ENCODE measurements at places on chromosomes 11 and 22.

DNA sequence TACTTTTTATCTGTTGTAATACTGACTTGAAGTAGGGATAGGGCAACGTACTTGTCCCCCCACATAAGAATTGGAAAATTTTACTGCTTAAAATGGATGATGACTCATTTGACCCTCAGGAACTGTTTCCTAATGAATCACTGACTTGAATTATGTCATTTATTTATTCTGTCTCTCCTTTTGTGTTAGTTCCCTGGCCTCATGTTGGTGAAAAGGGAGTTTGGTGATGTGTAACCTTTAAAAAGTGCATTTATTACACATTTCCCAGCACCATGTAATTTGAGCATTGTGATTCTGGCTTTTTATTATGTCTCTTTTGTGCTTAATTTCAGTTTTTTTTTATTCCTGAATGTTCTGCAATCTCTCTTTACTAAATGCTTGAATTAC is 20.3 kb upstream of the PGM2L1 start:
- DNase-seq, result no peak

GRCh38 chr11:101866619-101867491 is 48.0 kb upstream of the CEP126 start:
- DNase-seq, result no peak

GRCh38 chr11:9853929-9854552 is 190.2 kb downstream of the SWAP70 start:
- no peak for DNase-seq

DNA sequence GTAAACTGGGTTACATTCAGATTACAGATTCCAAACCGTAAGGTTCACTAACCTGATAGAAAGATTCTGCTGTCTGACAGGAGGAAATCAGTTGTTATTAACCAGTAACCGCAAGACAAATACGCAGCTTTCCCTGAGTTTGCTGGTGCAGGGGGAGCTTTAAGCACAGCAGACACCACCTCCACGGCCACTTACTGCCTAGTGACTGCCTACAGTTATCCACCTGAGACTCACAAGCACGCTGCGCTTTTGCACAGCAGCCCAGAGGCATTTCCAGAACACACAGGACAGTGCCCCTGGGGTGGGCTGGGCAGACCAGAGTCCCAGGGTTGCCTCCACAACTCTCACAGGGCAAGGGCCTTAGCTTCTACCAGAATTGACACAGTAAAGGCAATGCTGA is 90.9 kb downstream of the CTTN start:
- DNase-seq, result no peak

- DNase-seq, result no peak
Measured at GRCh38 chr22:23246982-23247766, 66.9 kb downstream of the BCR start.

DNA sequence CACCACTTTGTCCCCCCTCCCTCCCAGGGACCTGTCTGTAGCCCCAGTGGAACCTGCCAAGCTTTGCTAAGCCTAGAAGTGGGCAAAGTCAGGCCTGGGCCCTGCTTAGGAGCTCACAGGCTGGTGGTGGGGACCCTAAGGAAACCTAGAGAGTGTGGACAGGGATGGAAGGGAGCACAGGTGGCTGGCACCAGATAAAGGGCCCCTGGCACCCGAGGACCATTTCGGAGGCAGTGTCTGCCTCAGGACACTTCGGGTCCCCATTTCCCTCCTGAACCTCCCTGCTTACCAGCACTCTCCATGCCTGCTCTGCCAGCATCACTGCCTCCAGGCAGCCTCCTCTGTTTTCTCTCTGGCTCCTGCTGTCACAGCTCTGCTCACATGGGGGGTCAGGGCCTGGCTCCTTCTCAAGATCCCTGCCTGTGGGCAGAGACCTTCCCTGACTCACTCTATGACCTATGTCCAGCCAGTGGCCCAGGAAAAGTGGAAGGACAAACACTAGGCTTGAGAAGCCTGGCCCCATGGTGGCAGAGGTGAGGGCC is 13.6 kb upstream of the OMP start:
- DNase-seq, result no peak

GRCh38 chr11:133212201-133212600 is 320.1 kb downstream of the OPCML start:
- DNase-seq, result no peak

- no peak for DNase-seq
Measured at GRCh38 chr11:2277933-2278523, 7.6 kb upstream of the ASCL2 start.

DNA sequence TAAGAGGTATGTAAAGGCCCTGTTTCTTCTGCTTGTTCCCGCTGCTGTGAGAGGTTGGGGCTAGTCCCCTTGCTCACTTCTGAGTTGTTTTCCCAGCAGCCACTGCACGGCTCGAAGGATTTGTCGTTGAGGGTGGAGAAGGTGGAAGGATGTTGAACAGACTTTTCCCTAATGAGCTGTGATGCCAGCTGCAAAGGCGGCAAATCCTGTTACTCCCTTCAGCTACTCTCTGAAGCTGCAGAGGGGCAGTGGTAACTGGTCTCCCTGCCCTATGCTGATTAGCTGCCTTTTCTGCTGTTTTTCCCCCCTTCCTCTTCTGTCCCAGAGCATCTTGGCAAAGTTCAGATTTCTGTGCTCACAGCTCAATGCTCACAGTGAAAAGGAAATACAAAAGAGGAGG is 90.4 kb upstream of the SLC25A18 start:
- no peak for DNase-seq

DNA sequence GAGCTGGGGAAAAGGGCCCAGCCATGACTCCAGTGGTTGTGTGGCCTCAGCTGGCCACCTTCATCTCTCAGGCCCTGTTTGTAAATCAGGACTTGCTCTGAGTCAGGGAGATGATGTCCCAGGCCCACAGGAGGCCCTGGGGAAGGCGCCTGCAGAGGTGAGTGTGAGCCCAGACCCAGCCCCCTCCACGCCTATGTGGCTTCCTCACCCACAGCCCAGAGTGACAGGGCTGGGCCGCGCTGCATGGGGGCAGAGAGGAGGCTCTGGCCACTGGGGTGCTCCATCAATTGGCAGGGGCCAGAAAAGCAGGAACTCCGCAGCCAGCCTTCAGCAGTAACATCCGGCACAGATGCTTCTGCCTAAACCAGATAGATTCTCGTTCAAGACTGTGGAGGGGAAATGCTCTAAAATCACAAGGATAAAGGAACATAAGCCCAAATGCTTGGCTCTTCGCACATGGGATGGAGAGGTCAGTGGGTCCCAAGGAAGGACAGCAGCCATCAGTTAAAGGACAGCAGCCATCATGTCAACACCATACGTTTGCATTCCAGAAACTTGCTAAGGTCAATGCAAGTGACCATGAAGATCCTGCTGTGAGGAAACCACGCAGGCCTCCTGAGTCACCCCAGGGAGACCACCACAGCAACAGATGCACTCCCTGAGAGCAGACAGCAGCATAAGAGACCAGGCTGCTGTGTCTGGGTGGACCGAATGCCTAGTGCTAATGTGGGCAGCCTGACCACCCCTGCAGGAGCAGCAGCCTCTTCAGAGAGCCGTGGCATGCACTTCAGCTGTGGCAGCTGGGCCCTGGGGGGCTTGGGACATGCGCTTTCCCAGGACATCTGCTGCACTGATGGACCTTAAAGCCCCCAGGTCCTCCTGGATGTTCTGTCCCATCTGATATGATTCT is 28.3 kb downstream of the OSBPL5 start:
- DNase-seq, result no peak

DNA sequence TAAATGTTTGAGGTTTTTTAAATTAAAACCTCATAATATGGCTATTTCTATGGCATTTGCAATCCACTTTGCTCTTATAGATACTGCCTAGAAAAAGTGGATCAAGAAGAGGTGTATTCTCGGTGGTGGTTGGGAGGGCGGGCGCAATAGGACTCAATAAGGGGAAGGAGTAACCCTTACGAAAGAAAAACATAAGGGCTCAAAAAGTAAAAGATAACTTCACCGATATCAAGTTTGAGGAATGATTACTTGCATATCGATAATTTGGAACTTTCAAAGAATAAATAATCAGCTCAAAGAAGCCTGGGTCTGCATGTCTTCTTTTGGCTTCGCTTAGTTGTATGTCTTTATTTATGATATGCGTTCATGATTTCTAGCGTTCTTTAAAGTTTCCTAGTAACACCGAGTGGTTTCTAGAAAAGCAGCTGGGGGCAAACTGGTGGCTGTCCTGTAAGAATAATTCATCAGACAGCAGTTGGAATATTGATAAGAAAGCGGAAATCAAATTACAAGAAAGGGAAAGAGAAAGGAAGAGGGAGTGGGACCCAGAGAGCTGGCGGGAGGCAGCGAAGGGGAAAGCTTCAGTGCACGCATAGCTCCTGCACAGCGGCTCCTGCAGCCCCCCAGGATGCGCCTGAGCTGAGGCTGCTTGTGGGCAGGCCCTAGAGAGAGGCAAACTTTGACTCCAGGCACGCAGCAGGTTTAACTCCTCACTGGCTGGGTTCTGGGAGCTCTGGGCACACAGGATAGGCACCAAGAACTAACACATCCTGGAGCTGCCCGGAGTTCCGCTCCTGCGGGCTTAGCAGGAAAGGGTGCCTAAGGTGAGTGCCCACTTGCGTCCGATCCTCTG is 9.1 kb upstream of the FLI1 start:
- DNase-seq, result no peak

DNA sequence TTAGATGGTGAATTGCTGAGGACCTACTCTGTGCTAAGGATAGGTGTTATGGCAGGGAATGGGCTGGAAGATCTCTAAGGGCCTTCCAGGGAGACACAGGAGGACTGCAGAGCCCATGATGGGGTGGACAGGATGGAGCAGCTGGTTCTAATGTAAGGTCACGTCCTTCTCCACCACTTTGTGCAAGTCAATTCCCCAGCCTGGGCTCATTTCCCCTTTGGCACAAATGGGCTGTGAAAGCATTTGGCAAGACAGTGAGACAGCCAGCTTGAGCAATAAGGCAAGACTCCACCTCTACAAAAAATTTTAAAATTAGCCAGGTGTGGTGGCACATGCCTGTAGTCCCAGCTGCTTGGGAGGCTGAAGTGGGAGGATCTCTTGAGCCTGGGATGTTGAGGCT is 81.4 kb upstream of the THY1 start:
- DNase-seq, result no peak

- DNase-seq, result no peak
Measured at GRCh38 chr11:2981130-2981529, 11.0 kb downstream of the NAP1L4 start.

GRCh38 chr11:127651175-127651887 is 650.8 kb upstream of the KIRREL3 start:
- DNase-seq, result no peak

GRCh38 chr11:132639986-132640385 is 892.3 kb downstream of the OPCML start:
- no peak for DNase-seq

DNA sequence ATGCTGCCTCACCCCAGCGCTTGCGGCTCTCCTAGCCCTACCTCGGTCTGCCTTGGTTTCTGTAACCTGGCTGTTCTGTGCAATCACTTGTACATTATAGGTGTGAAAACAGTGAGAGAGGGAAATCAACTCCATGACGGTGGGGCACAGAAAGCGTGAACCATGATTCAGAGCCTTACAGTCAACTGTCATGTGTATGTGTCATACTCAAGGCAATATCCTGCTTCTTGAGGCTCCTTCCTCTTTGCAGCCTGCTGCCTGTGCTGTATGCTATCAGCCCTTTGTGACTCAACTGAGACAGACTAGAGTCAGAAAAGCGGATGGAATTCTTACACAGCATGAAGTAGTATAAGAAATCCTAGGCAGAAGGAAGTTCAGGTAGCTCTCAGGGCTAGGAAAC is 2.1 kb downstream of the NRIP3 start:
- DNase-seq, result peak; percentile 51

DNA sequence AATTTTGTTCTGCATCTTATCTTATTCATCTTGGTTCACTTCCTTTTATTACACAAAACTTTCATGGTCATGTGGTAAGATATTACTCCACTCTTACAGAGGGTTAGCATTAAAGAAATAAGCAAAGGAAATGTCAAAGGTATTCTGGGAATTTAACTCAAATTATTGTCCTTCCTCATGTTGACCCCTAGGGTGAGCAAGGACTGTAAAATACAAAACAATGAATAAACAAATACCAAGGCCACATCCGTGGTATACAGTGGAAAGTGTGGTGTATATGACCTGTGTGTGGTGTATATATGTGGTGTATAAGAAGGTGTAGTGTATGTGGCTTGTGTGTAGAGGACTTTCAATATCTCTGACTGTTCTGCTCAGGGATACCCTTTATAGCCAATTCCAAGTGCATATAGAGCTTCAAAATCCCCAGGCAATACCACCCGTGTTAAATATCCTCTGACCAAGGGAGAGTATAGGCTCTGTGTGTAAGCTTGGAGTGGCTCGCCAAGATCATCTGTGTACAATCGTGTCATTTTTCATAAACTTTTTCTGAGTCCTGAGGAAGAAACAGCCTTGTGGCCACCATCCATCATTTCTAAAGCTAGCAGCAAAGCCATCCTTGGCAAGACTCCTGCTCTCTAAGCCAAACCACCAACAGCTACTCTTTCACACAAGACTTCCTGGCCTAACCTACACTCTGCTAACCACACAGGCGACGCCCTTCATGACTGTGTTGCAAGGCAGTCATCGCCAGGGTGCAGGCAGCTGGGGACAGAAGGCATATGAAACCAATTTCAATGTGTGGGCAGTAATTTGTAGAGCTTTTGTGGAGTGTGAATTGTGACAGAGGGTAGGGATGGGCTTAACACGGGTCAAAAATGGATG is 548.0 kb downstream of the ETS1 start:
- DNase-seq, result peak; percentile 84

DNA sequence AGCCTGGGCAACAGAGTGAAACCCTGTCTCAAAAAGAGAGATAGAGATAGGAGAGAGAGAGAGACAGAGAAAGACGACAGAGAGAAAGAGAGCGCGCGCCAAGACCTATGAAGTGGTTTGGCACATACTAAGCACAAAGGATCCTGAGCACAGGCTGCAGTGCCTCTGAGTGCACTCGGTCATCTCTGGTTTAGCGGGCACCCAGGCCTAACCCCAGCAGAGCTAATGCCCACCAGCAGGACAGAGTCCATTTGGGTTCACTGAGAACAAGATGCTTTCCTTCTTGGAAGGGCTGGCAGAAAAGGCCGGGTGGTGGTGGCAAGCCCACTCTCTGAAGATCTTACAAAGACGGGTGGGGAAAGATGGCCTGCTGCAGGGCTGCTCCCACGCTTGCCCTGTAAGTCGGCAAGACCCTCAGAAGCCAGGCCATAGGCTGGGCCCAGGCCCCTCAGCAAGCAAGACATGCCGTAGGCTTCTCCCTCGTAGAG is 3.3 kb downstream of the SCARF2 start:
- DNase-seq, result no peak

- DNase-seq, result no peak
Measured at GRCh38 chr11:74297484-74297883, 14.0 kb downstream of the P4HA3 start.

GRCh38 chr11:110972640-110973039 is 260.4 kb upstream of the ARHGAP20 start:
- DNase-seq, result no peak

DNA sequence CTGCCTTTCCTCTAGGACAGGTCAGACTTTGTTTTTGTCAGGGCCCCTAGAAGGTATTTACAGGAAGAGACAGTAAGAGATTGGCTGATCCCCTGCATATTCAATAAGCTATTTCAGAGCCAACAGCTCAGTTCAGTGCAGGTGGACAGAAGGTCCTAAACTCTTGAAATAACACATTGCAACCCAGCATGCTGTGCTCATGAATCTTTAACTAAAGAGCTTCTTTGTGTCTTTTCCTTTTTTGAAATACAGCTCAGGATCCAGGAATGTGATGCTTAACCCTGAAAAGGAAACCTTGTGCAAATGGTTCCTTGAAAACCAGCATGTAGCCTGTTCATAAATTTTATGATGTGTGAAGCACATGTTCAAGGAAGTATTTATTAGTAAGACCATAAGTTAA is 43.9 kb downstream of the BBOX1 start:
- no peak for DNase-seq

GRCh38 chr22:50490531-50491308 is 4.1 kb downstream of the MIOX start:
- peak; percentile 28 for DNase-seq

Data from CD4-positive, alpha-beta T cell treated with Interleukin-6 for 4 hours (primary cell).